Umbilical cord (tissue), 2 donors: ENCODE measurements at places on chromosomes 16 and 17.
A peak's percentile ranks its signal among the peaks of the same experiment; 100 is the strongest.

- DNase-seq: no peak
Measured at GRCh38 chr17:61054436-61054835, 345.2 kb upstream of the TBX2 start.

GRCh38 chr17:6240001-6240400, 169.8 kb downstream of the WSCD1 start:
- no peak for DNase-seq

- DNase-seq: no peak
Measured at GRCh38 chr17:72192800-72193192, 72.0 kb downstream of the SOX9 start.

DNA sequence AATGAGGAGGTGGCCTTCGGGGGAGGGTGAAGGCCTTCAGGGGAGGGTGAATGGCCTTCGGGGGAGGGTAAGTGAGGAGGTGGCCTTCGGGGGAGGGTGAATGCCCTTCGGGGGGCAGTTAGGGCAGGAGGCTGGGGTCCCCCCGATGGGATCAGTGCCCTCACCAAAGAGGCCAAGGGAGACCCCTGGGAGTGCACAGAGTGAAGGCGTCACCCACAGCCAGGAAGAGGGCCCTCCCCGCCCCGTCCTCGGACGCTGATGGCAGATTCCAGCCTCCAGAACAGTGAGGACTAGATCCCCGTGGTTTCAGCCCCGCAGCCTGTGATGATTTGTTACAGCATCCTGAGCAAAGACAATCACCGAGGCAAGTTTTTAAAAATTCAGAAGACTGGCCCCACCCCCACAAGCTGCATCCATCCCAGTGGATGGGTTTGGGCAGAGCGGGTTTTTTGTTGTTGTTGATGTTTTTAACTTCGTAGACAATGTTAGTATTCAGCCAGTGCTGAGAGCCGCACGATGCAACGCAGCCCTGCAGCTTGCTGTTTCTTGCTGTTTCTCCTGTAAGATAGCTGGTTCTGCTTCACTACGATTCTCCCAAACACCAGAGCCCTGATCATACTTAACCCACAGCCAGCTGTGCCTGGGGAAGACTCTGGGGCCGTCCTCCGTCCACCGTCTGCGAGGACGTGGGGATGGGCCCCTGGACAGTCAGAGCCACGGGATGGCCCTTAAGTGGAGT, 40.7 kb upstream of the CBFA2T3 start:
- no peak for DNase-seq

- DNase-seq: no peak
Measured at GRCh38 chr17:16254773-16255400, 37.9 kb downstream of the PIGL start.

DNA sequence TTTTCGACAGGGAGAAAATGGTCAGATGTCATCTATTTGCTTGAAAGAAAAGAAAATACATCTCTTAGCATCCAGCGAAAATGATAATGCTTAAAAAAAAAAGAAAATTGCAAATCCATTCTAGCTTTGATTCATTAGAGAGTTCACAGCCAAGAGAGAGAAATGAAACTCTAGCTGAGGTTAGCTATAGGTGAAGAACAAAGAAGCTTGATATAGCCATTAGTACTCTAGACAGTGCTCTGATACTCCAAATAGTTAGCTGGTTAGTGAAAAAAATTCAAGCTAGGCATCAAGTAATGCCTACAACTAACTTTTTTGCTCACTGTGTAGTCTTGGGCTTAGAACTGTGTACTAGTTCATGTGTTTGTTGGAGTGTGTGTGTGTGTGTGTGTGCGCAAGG, 721.6 kb upstream of the SOX9 start:
- DNase-seq: no peak

DNA sequence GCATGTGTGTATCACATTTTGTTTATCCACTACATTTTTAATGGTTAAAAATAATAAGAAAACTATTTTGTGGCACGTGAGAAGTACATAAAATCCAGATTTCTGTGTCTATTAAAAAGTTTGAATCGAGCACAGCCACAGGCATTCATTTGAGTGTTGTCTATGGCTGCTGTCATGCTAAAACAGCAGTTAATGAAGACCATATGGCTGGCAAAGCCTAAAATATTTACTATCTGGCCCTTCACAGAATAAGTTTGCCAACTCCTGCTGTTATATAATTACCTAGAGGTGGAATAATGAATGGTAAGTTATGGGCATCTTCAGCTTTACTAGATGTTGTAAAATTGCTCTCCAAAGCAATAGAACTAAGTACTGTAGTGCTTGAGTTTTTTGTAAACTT, 30.5 kb downstream of the TMEM98 start:
- DNase-seq: peak; percentile 52

GRCh38 chr17:18248300-18248731, 10.2 kb downstream of the FLII start:
- peak; percentile 69 for DNase-seq

DNA sequence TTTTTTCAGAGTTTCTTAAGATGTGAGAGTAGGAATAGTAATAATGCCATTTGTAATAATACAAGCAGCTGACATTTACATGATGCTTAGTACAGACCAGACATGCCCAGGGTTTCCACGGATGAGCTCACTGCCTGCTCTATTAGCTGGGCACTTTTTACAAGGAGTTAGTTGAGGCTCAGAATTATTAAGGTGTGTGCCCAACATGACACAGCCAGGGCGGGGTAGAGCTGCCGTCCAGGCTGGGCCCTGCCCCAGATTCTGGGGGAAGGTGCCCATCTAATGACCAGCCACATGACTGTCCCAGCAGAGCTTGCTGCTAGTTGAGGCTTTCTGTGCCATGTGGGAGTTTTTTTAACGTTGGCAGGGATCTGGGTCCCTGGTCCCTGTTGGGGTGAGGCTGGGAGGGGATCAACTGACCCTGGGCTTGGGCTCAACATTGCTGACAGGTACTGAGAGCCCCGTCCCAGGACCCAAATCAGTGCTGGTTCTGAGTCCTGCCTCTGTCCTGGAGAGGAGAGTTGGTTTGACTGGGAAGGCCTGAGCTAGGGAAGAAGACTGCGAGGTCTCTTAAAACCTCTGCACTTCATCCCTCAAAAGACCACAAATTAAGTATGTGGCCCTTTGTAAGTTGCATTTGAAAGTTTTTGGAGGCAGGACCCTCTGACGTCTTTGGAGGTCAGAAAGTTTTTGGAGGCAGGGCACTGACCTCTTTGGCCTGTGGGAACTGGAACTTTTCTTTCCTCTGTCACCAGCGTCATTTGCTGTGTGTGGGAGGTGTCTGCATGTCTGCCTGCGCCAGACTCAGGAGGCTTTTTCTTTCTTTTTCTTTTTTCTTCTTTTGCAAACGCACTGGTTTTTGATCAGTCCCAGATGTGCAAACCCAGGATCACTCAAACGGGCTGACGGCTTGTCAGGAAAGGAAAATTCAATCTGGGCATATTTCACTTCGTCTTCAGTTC, 2.2 kb downstream of the CRISPLD2 start:
- no peak for DNase-seq

GRCh38 chr16:67164599-67165061, at the start of gene HSF4:
TSS of gene HSF4 (plus strand) at chr16:67164745. CDS start at chr16:67164812, 67 bp downstream.
- peak; percentile 32 for DNase-seq

DNA sequence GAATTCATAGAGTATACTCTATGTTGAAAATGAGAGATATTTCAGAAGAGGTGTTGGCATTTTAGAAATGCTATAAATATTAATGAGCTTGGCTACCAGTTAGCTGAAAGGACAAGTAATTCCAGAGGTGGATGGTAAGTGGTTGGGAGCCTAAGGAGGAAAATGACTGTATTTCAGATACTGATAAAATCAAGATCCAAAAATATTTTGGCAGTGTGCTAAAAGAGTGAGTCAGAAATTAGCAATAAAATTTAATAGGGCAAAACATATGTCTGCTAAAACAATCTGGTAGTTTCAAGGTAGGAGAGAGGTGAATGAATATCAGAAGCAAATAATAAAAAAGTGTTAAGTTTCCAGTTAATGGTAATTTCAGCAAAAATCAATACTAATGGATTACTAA, 1287.9 kb downstream of the CDH8 start:
- no peak for DNase-seq

- DNase-seq: no peak
Measured at GRCh38 chr16:88673716-88674379, 11.0 kb upstream of the MVD start.

DNA sequence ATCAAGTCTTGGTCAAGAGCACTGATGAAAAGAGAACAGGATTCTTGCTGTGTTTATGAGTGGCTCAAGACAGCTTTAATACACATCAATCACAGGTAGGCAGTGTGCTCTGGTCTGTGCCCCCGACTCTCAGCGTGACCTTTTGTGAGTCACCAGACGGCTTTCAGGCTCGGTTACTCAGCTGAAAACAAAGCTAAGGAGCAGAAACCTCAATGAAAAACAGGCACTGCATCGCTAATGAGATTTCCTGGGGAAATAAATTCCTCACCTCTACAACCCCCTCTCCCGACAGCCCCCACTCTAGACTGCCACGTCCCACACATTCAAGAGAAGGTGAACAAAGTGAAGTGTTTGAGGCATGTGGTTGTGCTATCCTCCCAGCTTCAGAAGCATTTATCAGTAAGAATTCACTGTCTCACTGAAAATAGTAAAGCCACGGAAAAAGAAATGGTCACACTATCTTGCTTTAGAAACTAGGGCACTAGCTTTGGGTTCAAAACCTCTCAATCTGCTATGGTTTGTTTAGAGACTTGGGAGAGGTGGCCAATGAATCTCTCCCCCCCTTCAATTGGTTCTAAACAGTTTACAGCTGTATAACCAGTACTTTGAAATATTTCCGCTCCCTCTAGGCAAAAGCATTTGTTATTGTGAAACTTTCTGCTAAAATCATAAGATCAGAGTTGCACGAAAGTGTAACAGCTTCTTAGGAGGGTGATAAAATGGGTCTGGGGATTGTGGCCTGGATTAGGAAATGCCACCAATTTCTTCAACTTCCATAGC, 199.5 kb upstream of the PMFBP1 start:
- DNase-seq: peak; percentile 54

GRCh38 chr17:34847938-34848337, 113.3 kb downstream of the CCT6B start:
- no peak for DNase-seq

- DNase-seq: no peak
Measured at GRCh38 chr17:71482625-71483024, 638.2 kb upstream of the SOX9 start.

- peak; percentile 89 for DNase-seq
Measured at GRCh38 chr17:78013683-78014467, 55.4 kb downstream of the TNRC6C start.

DNA sequence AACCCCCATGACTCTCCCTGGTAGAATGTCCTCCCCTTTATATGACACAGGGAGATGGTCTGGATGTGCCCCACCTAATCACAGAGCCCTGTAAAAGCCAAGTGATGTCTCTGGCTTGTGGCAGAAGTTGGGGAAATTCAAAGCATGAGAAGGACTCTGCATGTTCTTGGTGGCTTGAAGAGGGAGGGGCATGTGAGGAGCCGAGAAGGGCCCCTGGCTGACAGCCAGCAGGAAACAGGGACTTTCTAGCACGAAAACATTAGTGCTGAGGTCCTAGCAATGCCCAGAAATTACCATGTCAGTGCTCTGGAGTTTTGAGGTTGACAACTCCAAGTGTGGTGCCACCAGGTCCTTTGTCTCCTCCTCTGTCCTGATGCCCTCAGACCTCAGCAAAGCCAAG, 75.9 kb downstream of the USP22 start:
- DNase-seq: peak; percentile 20

GRCh38 chr16:79985606-79986005, 385.1 kb upstream of the MAF start:
- DNase-seq: peak; percentile 55

GRCh38 chr17:73490851-73491250, 153.4 kb downstream of the SDK2 start:
- no peak for DNase-seq

GRCh38 chr17:61410141-61411010, 10.7 kb downstream of the TBX2 start:
- peak; percentile 88 for DNase-seq
